ENCODE measurements at places on chromosomes 4 and X.

- no peak for DNase-seq
These were observed 77.9 kb downstream of the LRRC66 start for GRCh38 chr4:51942108-51942832.

DNA sequence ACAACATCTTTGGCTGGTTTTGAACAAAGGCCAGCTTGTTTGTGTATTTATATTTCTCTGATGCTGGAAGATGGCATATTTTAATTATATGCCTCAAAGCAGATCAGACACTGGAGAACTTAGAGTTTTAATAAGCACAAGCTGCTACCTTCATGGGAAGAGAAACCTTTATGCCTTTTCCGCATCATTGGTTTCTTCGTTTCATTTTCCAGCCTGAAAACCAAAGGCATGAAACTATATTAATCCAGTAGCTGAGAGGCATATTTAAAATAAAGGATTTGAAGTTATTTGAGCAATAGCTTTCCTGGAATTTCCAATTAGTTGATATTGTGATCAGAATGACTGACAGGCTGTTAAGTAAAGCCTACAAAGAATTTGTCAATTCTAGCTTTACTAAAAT, 141.0 kb downstream of the ARHGAP24 start:
- no peak for DNase-seq

DNA sequence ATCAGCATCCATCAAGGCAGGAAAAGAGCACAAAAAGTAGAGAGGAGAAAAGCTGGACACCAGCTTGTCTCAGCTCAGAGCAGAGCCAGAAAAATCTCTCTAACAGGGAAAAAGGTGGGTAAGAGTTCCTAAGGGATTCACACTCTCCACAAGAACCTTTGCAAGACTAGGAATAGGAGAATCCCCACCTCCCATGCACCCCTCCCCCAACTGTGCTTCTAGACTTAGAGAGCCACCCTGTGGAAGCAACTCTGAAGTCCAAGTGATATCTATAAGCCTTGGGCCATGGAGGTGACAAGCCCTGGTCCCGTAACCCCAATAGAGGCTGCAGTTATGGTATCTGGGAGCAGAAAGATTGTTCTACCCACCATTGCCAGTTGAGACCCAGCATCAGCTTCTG, 267.6 kb upstream of the MTMR8 start:
- no peak for DNase-seq

DNA sequence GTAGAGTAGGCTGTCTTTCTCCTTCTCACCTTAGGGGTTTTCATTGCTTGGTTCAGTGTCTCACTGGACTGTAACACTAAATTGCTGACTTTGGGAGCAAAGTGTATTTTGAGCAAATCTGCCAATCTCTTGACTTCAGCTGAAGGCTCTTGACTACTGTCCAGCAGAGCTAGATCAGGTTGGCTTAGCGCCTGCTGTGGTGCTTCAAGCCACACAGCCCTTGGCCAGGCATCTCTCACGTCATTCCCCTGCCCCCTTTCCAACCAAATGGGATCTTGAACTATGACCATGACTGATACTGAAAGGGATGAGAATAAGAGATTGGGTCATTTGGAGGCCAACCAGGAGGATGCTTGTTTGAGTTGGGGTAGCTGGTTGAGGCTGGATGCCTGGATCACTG, 4.8 kb downstream of the SLC16A2 start:
- no peak for DNase-seq

DNA sequence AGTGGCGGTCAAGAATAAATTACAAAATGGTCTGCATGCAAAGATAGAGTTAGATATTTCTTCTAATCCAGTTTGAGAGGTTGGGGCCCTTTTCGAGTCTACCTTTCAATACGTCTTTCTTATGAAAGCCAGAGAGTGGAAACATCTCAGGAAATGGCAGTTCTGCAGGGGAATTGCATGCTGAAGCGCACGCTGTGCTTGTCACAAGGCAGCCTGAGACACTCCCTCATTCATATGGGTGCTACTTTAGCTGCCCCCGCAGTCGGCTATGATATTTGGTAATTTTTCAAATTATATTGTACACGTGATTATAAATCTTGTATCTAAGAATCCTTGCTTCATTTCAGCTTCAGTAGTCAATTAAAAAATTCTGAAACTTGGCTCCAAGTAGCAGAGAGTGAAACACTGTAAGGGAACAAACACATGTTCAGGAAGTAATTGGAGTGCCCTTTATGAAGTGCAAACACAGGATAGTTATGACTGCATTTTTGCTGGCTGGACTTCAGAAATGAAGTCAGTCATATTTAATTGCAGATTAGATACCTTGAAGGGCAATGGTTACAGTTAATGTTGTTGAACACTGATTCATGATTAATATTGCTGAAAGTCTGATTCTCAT, 145.5 kb upstream of the NAP1L5 start:
- no peak for DNase-seq

GRCh38 chr4:121973816-121974215, 22.0 kb upstream of the TRPC3 start:
- no peak for DNase-seq

DNA sequence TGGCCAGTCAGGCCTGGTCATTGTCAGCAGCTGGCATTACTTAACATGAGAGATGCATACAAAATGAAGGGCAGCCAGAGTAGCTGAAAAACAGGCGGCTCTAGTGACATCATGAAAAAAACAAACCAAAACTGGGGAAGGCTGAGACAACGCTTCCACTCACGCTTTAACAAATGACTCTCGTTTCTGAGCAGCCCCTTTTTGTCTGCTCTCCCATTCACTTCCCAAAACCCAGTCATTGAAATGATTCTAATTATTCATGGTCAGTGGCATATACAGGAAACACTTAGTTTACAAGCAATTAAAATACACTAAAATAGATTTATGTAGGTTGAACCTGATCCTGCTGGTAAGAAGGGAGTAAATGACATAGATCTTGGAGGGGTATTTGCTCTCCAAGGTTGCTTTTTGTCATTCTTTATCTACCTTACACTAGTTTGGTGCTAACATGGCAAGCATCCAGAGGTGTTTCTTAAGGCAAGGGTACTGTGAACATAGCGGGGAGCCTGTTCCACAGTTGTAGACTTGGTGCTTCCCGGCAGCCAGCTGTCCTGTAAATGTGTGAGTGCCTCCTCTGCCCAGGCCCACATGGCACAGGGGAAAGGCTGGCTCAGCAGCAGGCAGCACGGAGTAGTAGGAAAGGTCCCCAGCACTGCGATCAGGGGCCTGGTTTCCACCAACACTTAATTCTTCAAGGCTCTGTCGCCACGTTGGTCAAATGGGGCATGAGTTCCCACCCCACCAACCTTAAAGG, 61.2 kb upstream of the CITED1 start:
- DNase-seq: no peak

DNA sequence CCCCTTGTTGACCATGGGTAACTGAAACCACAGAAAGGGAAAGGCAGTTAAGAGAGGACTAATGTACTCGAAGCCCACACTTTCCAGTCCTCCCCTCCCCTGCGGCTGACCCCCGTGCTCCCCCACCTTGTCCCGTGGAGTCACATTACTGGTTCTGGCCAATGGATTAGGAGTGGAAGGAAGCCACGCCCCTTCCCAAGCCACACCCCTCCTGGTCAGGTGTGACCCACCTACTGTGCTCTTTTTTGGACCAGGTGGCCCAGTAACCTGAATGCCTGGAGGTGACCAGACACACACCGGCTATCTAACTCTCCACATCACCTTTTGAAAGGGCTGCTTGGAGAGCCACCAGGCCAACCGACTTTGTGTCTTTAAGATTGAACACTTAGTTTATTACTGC, 109.3 kb upstream of the MSX1 start:
- no peak for DNase-seq

DNA sequence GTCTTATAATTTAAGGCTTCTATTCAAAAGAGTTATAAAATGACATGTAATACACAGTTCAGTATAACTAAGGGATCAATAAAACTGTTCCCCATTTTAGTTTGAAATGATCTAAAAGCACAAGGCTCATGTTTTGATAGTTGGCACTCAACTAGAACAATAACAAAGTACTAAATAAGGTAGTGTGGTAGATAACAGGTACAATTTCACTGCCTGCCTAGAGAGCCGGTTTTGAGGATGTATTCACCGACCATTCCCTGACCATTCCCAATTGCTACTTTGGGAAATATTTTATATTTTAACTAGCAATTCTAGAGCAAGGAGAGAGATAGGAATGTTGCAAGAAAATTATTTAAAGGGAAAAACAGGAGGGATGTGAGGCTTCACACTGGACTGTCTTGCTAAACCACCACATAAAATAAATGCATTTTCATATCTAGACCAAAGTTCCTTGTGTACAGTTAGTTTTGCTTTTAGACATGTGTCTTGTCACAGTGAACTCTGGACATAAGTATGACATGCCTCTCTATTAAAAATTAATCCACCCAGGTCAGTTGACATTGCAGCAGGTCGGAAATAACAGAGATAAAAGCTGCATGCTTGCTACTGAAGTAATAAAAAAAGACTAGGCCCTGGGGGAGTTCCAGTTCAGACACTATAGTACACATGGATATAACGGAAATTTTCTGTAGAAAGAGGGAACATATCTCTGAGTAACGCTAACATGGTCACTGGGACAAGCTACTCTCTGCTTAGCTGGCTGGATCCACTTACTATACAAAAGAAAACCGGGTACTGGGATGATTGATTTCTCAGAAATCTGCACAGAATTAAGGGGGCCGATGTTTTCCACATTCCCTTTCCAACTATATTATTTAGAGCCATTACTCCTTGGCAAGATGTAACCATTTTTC, 56.3 kb upstream of the NAP1L5 start:
- DNase-seq: no peak

DNA sequence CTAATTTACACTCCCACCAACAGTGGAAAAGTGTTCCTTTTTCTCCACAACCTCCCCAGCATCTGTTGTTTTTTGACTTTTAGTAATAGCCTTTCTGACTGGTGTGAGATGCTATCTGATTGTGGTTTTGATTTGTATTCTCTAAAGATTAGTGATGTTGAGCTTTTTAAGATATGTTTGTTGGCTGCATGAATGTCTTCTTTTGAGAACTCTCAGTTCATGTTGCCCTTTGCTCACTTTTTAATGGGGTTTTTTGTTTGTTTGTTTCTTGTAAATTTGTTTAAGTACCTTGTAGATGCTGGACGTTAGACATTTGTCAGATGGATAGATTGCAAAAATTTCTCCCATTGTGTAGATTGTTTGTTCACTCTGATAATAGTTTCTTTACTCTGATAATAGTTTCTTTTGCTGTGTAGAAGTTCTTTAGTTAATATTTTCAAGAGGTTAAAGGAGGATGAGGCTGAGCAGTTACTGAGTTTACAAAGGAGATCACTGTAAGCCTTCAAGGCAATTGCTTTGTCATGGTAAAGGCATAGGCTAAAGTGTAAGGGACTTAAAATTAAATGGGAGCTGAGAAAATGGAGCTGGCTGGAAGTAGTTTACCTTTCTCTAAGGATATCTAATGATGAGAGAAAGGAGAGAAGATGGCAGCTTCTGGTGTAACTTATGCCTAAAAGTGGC, 323.4 kb downstream of the PCDH7 start:
- no peak for DNase-seq

Data from stimulated activated CD4-positive, alpha-beta T cell treated with anti-CD3 and anti-CD28 coated beads, Interleukin-15, amount 100 ng/mL, for 1 hour (primary cell).